ENCODE measurements at places on chromosomes 2 and 18. TPM values are rescaled to one million over a fixed set of nuclear protein-coding genes. Genes with fewer than 3 reads are reported as not detected.

The STARD6 gene
- not detected for total RNA-seq

DNA sequence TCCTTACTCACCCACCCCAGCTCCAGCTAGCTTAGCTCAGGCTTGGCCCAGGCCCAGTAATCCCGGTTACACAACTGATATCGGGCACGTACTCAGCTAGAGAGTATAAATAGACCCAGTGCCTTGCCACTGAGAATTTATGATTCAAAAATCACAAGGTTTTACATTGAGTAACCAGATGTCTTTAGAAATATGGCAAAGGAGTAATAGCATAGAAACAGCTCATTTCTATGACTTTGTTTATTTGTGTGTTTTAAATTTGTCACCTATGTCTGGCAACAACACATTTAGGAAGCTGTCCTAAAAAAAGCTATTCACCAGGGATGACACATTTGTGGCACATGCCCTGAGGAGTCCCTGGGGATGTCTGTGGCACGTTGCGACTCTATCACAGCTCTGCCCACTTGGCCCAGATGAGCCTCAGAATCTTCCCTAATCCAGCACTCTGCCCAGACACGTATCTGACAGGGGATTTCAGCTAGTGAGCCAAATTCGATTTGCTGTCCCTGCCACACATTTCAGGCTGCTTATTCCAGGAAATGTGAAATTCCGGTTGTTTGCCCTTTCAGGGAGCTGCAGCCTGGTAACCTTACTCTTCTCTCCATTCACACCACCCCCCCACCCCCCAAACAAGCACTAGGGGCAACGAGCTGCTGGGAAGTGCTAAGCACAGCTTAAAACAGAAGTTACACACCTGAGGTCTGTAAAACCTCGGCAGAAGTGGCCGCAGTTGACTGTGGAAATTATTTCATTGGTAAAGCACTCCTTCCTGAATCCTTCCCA lies 85.4 kb upstream of the ZCCHC2 start:
- no peaks in the 10 kb centered on the region for H3K27me3 ChIP-seq
- no peaks in the 10 kb centered on the region for H3K4me1 ChIP-seq
- H3K36me3 ChIP-seq = no peaks in the 10 kb centered on the region
- no peak overlapping the region for H3K27ac ChIP-seq

DNA sequence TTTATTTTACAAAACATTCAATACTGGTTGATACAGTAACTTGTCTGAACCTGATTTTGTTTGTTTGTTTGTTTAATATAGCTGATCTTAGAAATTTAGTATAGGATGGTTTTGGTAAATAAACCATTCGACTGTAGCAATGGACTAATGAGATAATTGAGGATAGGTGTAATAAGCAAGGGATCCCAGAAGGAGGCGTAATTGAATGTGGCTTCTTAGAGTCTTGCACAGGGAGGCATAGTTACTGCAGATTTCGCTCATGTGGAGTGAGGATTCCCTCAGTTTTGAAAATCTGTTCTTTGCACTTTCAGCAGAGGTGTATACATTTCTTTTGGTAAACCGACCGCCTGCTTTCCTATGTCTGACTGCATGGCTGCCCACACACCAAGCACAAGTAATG lies 709.6 kb downstream of the SOCS6 start:
- DNase-seq = no peak
- H3K27me3 ChIP-seq = no peaks in the 10 kb centered on the region
- no peaks in the 10 kb centered on the region for H3K36me3 ChIP-seq
- H3K27ac ChIP-seq = no peak overlapping the region
- no peaks in the 10 kb centered on the region for H3K4me1 ChIP-seq

- no peak overlapping the region for H3K4me3 ChIP-seq
- no peak overlapping the region for H3K27ac ChIP-seq
- H3K27me3 ChIP-seq = no peaks in the 10 kb centered on the region
- no peaks in the 10 kb centered on the region for H3K36me3 ChIP-seq
- no peak for DNase-seq
These were observed 31.4 kb downstream of the SOWAHC start for GRCh38 chr2:109645412-109646184.

- no peaks in the 10 kb centered on the region for H3K4me1 ChIP-seq
- H3K27me3 ChIP-seq = no peaks in the 10 kb centered on the region
- no peak overlapping the region for H3K4me3 ChIP-seq
- no peak for DNase-seq
- H3K36me3 ChIP-seq = no peaks in the 10 kb centered on the region
- H3K27ac ChIP-seq = no peak overlapping the region
These were observed 526.9 kb upstream of the HNMT start for GRCh38 chr2:137437386-137437785.

The INHBB gene
- total RNA-seq = not detected

GRCh38 chr2:234793212-234793785 lies 158.5 kb upstream of the SH3BP4 start:
- no peaks in the 10 kb centered on the region for H3K36me3 ChIP-seq
- no peaks in the 10 kb centered on the region for H3K27me3 ChIP-seq
- no peaks in the 10 kb centered on the region for H3K4me1 ChIP-seq
- H3K4me3 ChIP-seq = no peak overlapping the region
- no peak for DNase-seq

The SIX3 gene
- not detected for total RNA-seq

GRCh38 chr2:24920809-24921441 lies 888 bp upstream of the ADCY3 start:
- no peak overlapping the region for H3K27ac ChIP-seq
- H3K4me1 ChIP-seq = peaks cover 34% of the 10 kb centered on the region
- no peaks in the 10 kb centered on the region for H3K27me3 ChIP-seq
- peak overlapping the region; percentile 38 for H3K4me3 ChIP-seq
